ENCODE measurements at places on chromosomes 2 and 18.

DNA sequence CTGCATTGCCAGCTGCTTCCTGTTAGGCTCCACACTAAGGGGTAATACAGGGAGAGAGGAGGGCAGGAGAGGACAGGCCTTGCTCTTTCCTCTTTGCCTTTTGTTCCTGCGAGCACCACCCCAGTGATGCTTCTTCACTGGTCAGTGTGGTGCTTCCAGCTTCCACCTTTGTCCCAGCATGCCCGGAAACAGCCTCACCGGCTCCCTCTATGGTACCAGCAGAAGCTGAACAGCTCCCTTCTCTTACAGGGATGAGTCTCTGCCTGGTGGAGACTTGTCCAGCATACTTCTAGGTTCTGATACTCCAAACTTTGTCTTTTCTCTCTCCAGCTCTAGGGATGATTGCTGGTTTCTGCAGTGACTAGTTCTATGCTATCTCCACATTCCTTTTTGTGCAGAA lies 413.3 kb downstream of the TSN start:
- DNase-seq, result no peak

DNA sequence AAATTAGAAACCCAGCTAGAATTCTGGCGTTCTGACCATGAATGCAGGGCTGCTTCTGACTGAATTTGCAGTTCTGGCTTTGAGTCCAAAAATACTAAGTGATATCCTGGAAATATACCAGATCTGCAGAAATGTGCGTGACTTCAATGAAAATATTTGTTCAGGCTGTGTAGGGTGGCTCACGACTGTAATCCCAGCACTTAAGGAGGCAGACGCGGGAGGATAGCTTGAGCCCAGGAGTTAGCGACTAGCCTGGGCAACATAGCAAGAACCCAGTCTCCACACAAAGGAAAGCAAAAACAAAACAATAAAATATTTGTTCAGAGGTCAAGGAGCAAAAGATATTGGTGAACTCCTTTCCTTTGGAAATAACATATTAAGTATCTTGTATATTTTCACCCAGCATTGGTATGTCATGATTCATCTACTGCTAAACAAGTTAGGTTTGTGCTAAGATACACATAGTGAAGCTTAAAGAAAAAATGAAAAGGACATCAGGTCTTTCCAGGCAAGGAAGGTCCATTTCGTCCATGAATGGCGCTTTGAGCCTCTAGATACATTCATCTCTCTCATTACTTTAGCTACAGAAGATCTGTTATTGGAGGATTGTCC lies 239.2 kb downstream of the CMPK2 start:
- no peak for DNase-seq

- peak; percentile 80 for DNase-seq
Measured at GRCh38 chr18:58863539-58864145, 1.0 kb upstream of the ZNF532 start.

DNA sequence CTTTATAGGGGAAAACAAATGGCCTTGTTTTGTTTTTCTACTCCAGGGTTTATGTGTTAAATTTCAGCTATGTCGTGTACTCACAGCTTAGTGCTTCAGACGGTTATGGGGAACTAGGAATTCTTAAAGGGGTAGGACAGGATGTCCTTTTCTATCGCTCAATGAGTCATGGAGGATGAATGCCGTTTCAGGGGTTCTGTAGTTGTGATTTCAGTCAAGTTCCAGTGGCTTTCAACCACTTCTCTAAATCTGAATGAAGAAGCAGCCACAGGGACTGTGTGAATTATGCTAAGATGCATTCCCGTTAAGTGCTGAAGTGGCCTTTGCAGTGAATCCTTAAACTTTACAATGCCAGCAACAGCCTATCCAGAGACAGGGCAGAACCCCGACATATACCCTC lies 1231.7 kb upstream of the ZEB2 start:
- DNase-seq, result no peak

GRCh38 chr2:127662937-127663565 lies 12.3 kb downstream of the LIMS2 start:
- DNase-seq, result no peak

- no peak for DNase-seq
Measured at GRCh38 chr2:160576054-160576499, 82.5 kb upstream of the RBMS1 start.

- no peak for DNase-seq
Measured at GRCh38 chr2:111950236-111950635, 51.8 kb downstream of the MERTK start.

All from caudate nucleus (tissue), 63 donors.